ENCODE measurements at places on chromosomes 5 and 9.

DNA sequence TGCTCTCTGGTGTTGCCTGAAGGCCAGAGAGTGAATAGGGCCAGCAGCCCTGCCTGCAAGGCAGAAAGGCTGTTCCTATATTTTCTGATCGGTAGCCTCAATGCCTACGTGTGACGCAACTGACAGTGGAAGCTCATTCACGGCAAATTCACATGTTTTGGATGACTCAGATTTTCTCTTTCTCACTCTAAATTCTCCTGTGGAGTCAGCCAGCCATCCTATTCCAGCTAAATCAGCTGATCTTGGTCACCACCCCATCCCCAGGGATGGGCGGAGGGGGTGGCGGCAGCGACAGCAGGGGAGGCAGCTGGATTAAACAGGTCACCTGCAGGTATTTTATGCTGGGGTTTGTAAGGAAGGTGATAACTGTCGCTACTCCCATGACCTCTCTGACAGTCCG is 52.3 kb downstream of the ZNF510 start:
- DNase-seq, result no peak

DNA sequence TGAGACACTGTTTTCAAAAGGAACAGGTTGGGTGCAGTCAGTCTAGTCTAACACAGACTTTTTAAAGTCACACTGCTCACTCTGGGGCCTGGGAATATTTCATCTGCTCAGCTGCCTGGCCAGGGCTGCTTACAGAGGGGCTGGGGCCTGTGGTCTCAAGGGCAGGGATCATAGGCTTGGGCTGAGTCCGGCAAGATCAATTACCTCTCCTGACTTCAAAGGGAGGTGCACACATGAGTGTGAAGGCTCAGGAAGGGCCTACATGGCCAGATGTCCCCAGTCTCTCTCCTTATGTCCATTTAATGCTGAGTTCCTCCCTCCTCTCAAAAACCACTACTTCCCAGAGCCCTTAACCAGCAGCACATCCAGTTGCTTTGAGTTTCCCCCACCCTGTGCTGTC is 247.2 kb downstream of the HSPA4 start:
- no peak for DNase-seq

DNA sequence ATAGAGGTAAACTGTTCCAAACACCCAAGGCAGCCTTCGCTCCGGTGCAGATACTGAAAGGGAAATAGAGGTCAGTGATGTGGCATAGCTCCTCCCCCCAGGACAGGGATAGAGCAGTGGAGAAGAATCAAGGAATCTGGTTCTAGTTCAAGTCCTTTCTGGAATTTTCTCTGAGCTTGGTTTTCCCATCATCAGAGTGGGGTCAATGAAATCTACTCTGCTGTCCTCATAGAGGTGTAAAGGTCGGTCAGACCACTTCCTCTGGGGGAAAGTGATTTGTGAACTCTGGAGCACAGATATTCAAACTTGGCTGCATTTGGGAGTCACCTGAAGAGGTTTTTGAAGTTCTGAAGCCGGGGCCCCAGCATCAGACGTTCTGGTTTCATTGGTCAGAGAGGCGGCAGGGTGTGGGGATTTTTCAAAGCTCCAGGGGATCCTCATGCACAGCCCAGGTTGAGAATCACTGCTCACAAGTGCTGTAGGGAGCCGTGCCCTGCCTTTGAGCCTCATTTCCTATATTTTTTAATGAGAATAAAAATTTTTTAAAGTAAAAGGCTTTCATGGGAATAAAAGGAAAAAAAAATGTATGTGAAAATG is 105.7 kb upstream of the RAD23B start:
- no peak for DNase-seq

- DNase-seq, result no peak
Measured at GRCh38 chr5:39501397-39501796, 76.6 kb upstream of the DAB2 start.

DNA sequence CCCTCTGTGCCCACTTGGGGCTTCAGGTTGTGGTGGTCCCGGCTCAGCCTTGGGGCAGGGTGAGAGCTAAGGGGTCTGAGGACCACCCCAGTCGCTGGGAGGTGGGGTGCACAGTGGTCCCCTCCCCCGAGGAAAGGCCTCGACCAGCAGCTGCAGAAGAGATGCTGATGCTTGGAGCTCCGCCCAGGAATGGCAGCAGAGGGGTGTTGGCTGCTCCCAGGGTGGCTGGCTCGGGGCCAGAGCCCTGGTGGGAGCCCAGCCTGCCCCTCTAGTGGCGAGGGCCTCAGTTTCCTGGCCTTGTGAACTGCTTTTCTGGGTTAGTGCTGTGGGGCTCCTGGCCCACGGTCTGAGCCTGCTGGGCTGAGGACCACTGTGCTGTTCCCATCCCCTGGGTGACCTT is 1.2 kb downstream of the DIPK1B start:
- peak; percentile 65 for DNase-seq

DNA sequence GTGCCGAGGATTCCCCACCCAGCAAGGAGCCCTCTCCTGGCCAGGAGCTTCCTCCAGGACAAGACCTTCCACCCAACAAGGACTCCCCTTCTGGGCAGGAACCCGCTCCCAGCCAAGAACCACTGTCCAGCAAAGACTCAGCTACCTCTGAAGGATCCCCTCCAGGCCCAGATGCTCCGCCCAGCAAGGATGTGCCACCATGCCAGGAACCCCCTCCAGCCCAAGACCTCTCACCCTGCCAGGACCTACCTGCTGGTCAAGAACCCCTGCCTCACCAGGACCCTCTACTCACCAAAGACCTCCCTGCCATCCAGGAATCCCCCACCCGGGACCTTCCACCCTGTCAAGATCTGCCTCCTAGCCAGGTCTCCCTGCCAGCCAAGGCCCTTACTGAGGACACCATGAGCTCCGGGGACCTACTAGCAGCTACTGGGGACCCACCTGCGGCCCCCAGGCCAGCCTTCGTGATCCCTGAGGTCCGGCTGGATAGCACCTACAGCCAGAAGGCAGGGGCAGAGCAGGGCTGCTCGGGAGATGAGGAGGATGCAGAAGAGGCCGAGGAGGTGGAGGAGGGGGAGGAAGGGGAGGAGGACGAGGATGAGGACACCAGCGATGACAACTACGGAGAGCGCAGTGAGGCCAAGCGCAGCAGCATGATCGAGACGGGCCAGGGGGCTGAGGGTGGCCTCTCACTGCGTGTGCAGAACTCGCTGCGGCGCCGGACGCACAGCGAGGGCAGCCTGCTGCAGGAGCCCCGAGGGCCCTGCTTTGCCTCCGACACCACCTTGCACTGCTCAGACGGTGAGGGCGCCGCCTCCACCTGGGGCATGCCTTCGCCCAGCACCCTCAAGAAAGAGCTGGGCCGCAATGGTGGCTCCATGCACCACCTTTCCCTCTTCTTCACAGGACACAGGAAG is 120.2 kb downstream of the RGS3 start:
- DNase-seq, result no peak

DNA sequence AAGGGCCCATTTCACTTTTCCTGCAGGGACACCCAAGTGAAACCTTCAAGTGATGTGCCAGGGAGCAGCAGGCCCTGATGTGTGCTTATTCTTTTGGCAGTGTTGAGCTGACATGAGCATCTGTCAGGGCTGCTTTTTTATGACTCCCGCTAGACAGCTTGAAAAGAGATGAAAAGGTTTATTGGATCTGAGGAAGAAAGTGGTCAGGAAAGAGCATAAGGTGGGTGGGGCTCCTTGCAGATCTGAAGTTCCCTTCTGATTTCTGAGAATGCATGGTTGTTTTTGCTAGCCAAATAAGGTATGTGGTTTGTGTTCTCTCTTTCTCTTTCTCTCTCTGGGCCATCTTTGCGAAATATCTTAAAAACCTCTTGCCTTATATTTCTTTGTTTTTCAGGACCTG is 316.1 kb downstream of the DMRT2 start:
- no peak for DNase-seq

DNA sequence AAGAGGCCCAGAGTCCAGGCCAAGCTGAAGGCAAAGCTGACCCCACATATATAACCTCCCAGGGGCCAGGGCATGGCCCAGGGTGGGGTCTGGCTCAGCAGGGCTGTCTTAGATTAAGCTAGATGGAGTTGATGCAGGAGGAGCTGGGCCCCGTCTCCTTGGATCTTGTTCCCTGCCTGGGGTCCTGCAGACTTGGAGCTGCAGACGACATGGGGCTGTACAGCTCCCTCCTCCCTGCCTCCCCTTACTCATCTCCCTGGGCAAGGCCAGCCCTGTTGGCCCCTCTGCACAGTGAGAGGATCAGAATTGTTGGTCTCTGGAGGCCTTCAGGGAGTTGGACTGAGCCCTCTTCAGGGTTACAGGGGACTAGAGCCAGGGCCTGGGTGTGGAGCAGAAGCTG is 134.9 kb downstream of the RGS3 start:
- DNase-seq, result no peak

- DNase-seq, result peak; percentile 48
Measured at GRCh38 chr5:10663489-10664179, 97.4 kb downstream of the DAP start.

- DNase-seq, result no peak
Measured at GRCh38 chr9:117718701-117719100, 14.5 kb downstream of the TLR4 start.

GRCh38 chr5:72209147-72210115 is 102.2 kb downstream of the MAP1B start:
- peak; percentile 98 for DNase-seq

GRCh38 chr9:129656795-129657390 is 8.6 kb upstream of the PRRX2 start:
- DNase-seq, result peak; percentile 23

GRCh38 chr5:171680485-171680884 is 105.1 kb upstream of the SMIM23 start:
- DNase-seq, result no peak

- DNase-seq, result no peak
Measured at GRCh38 chr5:132439521-132440089, 51.0 kb downstream of the IRF1 start.

- DNase-seq, result no peak
Measured at GRCh38 chr9:127676638-127677037, 30.1 kb upstream of the CFAP157 start.

GRCh38 chr9:102355982-102356381 is 617.5 kb upstream of the GRIN3A start:
- no peak for DNase-seq

GRCh38 chr9:93306579-93307091 is 122.7 kb downstream of the WNK2 start:
- DNase-seq, result no peak
